Activated naive CD8-positive, alpha-beta T cell treated with anti-CD3 and anti-CD28 coated beads, Interleukin-2, amount 50 U/mL, for 24 hours (primary cell): ENCODE measurements at places on chromosomes 2 and 18.

DNA sequence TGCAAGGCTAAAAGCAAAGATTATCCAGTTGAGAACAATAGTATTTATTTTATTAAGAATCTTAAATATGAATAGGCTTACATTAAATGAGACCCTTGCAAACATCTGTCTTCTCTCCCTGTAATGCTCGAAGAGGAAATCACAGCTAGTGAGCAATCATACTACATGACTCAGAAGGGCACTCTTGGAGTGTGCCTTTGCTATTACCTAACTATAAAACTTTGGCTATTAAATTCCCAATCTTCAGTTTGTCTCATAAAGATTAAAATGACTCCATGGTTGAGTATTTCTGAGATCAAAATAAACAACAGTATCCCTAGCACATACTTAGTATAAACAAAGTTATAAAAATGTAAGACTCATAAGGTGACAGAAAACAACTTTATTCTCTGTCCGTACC, 296.9 kb downstream of the KCNJ3 start:
- no peak for DNase-seq
- H3K27me3 ChIP-seq = no peaks in the 10 kb centered on the region
- no peaks in the 10 kb centered on the region for H3K36me3 ChIP-seq

- DNase-seq = no peak
- H3K4me1 ChIP-seq = no peaks in the 10 kb centered on the region
- H3K27ac ChIP-seq = no peak overlapping the region
- H3K27me3 ChIP-seq = peaks cover 28% of the 10 kb centered on the region
These were observed 52.1 kb upstream of the CNGA3 start for GRCh38 chr2:98293931-98294687.

- no peaks in the 10 kb centered on the region for H3K4me1 ChIP-seq
- no peak overlapping the region for H3K4me3 ChIP-seq
- DNase-seq = no peak
- H3K36me3 ChIP-seq = no peaks in the 10 kb centered on the region
These were observed 276.9 kb upstream of the RAB6C start for GRCh38 chr2:129702416-129703176.

DNA sequence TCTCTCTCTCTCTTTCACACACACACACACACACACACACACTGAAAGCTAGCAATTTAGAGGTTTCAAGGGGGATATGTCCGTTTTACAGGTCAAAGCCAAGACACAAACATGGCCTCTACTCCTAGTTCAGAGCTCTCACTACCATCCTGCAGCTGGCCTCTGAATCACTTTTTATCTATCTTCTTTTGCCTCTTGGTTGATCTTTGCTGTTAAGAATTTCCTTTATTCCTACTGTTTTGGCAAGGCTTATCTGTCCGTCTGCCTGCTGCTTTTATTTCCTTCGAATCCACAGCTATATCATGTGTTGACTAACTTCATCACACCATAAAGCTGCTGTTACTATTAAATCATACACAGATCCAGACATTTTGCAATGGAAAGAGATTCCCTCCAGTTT, 543.0 kb downstream of the PLCL1 start:
- DNase-seq = no peak
- H3K4me3 ChIP-seq = no peak overlapping the region
- no peaks in the 10 kb centered on the region for H3K4me1 ChIP-seq
- peaks cover 17% of the 10 kb centered on the region for H3K27me3 ChIP-seq
- H3K27ac ChIP-seq = no peak overlapping the region
- H3K36me3 ChIP-seq = no peaks in the 10 kb centered on the region

GRCh38 chr2:27316655-27317412, 6.1 kb downstream of the MPV17 start:
- H3K4me1 ChIP-seq = peaks cover 6% of the 10 kb centered on the region
- H3K4me3 ChIP-seq = no peak overlapping the region
- peaks cover 5% of the 10 kb centered on the region for H3K36me3 ChIP-seq
- no peak overlapping the region for H3K27ac ChIP-seq
- H3K27me3 ChIP-seq = no peaks in the 10 kb centered on the region
- no peak for DNase-seq

- no peak for DNase-seq
- H3K27me3 ChIP-seq = peaks cover 10% of the 10 kb centered on the region
- no peak overlapping the region for H3K27ac ChIP-seq
- H3K4me3 ChIP-seq = no peak overlapping the region
These were observed 33.8 kb upstream of the TMEM87B start for GRCh38 chr2:112021290-112021689.

- no peak overlapping the region for H3K4me3 ChIP-seq
- H3K27me3 ChIP-seq = no peaks in the 10 kb centered on the region
- no peaks in the 10 kb centered on the region for H3K4me1 ChIP-seq
- DNase-seq = no peak
These were observed 425.3 kb downstream of the MBD2 start for GRCh38 chr18:53799134-53799533.

GRCh38 chr2:19026261-19026660, 332.2 kb downstream of the OSR1 start:
- H3K36me3 ChIP-seq = no peaks in the 10 kb centered on the region
- no peaks in the 10 kb centered on the region for H3K27me3 ChIP-seq
- DNase-seq = no peak
- no peaks in the 10 kb centered on the region for H3K4me1 ChIP-seq

- no peak overlapping the region for H3K4me3 ChIP-seq
- no peaks in the 10 kb centered on the region for H3K36me3 ChIP-seq
- no peak for DNase-seq
- H3K27me3 ChIP-seq = peaks cover 4% of the 10 kb centered on the region
- H3K4me1 ChIP-seq = no peaks in the 10 kb centered on the region
- no peak overlapping the region for H3K27ac ChIP-seq
These were observed 51.0 kb upstream of the ABCA12 start for GRCh38 chr2:215189393-215189792.

DNA sequence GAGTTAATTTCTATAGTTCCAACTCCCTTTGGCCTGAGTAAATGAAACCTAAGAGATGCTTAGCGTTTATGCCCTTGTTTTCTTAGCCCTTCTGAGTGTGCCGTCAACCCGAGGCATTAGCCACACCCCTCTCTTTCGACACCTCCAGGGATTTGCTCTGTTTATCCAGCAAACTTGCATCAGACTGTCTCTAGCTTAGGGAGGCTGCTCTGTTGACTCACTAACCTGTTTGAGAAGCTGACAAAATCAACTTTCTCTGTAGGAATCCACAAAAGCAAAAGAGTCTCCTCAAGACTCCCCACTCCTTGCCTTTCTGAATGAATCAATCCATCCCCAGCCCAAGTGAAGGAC, 317.6 kb downstream of the TNS1 start:
- DNase-seq = no peak
- peaks cover 3% of the 10 kb centered on the region for H3K27me3 ChIP-seq
- no peak overlapping the region for H3K4me3 ChIP-seq
- no peak overlapping the region for H3K27ac ChIP-seq
